T-helper 2 cell treated with Interferon-gamma antibody and Interleukin-4, amounts not matched to agents 100 ng/mL and 5 ng/mL, for 36 hours (primary cell): ENCODE measurements at places on chromosomes 11 and 22. TPM values are rescaled to one million over a fixed set of nuclear protein-coding genes. Genes with fewer than 3 reads are reported as not detected.

Gene ROBO4
- total RNA-seq = 0.11 and 0.20 TPM in 2 replicates

Gene CSNK2A3
- 0.18 and 1.0 TPM in 2 replicates for total RNA-seq

Gene HORMAD2
- total RNA-seq = 0.45 and 0.98 TPM in 2 replicates

Gene TMEM86A
- total RNA-seq = 0.52 and 1.1 TPM in 2 replicates

Gene CLDN5
- total RNA-seq = 0.16 and 0.30 TPM in 2 replicates

Gene FGF19
- not detected in 2 replicates for total RNA-seq
